Kidney epithelial cell (primary cell): ENCODE measurements at places on chromosomes 4 and X. TPM values are rescaled to one million over a fixed set of nuclear protein-coding genes. Genes with fewer than 3 reads are reported as not detected.

The TSPAN5 gene
- total RNA-seq: 16.6 and 20.5 TPM in 2 replicates

The SPANXA2 gene
- total RNA-seq: 0.41 TPM in 1 of 2 replicates, not detected in the other

The CABS1 gene
- total RNA-seq: not detected in 2 replicates

The GRIA2 gene
- total RNA-seq: not detected in 2 replicates

DNA sequence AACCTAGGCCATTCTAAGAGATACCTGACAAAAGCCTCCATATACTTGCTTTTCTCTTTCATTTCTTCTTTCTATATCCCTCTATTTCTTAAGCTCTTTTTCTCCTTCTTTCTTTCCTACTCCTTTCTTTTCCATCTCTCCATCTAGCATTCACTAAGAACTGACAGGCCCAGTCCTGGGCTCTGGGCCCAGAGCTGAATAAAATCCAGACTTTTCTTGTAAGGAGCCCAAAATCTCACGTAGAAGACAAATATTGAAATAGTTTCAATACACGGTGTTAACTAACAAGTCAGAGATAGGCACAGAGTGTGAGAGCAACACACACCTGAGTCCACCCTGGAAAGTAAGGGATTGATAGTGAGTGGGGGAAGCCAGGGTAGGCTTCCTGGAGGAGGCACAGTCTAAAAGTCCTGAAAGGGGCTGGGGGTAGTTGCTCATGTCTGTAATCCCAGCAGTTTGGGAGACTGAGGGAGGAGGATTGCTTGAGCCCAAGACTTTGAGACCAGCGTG lies 73.2 kb upstream of the EFNB1 start:
- DNase-seq: no peak

DNA sequence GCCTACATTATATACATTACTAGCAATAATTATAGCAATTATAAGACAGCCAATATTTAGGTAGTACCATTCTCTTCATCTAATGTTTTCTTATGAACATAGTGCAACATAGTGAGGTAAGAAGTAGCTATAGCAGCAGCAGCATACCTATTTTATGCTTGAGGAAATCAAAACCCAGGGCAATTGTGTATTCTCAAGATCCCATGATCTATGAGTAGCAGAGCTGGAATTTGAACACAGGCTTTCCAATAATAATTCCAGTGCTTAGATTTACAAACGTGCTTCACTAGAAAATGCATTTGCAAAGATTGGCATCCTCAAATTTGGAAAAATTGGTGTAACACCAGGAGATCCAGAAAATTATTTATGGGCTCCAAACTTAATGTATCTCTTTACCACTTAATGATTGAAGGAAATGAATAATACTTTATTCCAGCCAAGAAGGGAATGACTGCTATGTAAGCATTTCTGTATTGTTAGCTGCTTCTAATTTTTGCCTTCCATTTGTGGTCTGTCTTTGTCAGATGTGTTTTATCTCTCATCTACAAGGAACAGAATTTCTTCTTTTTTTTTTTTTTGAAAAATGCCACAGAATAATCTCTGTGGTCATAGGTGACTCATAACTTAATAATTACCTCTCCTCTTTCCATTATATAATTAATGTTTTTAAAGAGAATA lies 451.1 kb downstream of the ARAP2 start:
- peak; percentile 29 for DNase-seq

DNA sequence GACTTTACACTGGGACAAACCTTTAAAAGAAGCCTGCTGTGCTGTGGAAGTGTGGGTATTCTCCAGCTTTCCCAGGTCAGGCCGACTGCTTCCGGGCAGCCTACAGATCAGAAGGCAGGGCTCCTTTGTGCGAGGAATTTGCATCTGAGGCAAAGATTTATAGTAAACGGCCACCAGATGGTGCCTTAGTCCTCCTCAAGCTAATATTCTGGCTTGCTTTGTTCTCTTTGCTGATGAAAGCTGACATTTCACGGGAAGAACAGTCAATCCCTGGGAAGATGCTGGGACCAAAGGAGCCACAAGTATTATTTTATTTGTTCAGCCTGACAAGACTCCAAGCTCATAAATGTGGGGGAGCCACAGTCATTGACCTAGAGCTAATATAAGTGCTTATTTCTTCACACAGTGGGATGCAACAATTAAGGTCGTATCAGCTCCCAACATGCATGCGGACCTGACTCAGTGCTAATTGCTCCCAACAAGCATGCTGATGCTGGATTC lies 120.7 kb upstream of the TRIM2 start:
- DNase-seq: peak; percentile 55

DNA sequence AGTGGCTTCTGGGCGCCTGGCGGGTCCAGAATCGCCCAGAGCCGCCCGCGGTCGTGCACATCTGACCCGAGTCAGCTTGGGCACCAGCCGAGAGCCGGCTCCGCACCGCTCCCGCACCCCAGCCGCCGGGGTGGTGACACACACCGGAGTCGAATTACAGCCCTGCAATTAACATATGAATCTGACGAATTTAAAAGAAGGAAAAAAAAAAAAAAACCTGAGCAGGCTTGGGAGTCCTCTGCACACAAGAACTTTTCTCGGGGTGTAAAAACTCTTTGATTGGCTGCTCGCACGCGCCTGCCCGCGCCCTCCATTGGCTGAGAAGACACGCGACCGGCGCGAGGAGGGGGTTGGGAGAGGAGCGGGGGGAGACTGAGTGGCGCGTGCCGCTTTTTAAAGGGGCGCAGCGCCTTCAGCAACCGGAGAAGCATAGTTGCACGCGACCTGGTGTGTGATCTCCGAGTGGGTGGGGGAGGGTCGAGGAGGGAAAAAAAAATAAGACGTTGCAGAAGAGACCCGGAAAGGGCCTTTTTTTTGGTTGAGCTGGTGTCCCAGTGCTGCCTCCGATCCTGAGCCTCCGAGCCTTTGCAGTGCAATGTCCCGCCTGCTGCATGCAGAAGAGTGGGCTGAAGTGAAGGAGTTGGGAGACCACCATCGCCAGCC lies at the start of gene ATOH1:
Gene ATOH1, plus strand, starts transcription at position 422 of the 663 bp plus-strand sequence. Its CDS starts 174 bp downstream, at position 596.
- DNase-seq: no peak

DNA sequence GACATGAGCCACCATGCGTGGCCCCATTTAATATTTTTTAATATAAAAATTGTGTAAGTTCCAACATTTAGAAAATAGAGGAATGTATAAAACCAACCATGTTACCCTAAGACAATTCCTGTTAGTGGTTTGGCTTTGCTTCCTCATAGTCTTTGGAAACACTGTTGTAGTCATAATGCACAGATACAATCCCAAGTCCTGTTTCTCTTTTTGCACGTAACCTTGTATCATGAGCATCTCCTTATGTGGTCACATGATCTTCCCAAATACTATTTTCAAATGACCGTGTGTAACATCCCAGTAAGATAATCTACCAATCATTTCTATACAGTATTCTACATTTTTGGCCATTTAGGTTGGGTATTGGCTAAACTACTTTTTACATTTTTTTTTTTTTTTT lies 13.9 kb upstream of the RHOH start:
- DNase-seq: no peak

DNA sequence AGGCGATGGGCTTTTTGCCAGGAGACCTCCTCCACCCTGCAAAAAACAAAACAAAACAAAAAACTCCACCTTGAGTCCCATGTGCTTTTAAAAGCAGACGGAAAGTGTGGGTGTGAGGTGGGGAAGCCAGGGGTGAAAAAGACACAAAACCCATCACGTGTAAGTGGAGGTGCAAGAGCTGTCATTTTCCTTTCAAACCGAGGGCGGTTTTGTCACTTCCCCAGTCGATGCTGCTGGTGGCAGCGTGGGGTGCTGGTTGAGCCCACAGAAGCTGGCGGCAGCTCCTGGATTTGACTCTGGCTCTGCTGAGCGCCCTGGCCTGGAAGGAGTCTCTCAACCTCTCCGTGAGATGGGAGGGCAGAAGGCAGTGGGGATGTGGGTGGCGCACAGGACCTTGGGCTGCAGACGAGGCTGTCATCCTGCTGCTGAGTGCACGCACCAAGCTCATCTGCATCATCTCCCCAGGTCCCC lies 110.0 kb downstream of the PSAPL1 start:
- DNase-seq: no peak
